Right renal pelvis (tissue), 4 donors: ENCODE measurements at places on chromosomes 3 and 15. TPM values are rescaled to one million over a fixed set of nuclear protein-coding genes. Genes with fewer than 3 reads are reported as not detected.

The PLD1 gene
- polyA plus RNA-seq, result 10.8 TPM

- DNase-seq, result no peak
Observed at GRCh38 chr15:74343797-74344127, 23.7 kb downstream of the CYP11A1 start.

The SI gene
- not detected for polyA plus RNA-seq

DNA sequence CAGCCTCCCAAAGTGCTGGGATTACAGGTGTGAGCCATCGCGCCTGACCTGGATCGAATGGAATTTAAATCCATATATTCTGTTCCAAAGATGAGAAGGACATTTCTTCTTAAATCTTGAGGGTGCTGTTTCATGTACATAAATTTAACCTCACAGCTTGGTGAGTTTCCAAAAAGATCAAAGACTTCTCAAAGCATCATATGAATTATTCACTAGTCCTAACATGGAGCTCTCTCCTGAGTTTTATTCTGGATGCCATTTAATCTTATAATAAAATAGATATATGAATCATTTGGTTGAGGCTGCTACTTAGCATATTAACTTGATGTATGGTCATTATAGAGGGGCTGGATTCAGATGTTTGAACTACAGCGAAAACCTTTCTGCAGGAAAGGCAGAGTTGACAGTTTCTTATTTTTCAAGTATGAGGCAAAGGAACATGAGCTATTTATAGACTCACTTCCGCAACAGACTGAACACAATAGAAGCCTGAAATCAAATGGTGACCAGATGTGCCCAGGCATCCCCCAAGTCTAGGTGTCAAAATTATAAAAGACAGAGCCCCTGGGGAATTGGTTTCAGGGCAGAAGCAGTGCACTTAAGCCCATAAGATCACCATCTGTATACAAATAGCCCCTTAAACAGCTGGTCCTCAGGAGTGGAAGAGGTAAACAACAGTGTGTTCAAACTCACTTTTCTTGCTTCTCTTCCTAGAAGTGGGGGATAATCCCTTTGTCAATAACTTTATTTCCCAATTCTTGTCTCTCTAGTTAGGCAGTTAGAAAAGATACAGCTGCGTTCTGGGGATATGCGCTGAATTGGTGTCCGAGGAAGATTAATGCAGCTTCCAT, 29.7 kb downstream of the STARD9 start:
- no peak for DNase-seq

GRCh38 chr15:43702701-43703424, 9.2 kb downstream of the CKMT1A start:
- DNase-seq, result no peak

DNA sequence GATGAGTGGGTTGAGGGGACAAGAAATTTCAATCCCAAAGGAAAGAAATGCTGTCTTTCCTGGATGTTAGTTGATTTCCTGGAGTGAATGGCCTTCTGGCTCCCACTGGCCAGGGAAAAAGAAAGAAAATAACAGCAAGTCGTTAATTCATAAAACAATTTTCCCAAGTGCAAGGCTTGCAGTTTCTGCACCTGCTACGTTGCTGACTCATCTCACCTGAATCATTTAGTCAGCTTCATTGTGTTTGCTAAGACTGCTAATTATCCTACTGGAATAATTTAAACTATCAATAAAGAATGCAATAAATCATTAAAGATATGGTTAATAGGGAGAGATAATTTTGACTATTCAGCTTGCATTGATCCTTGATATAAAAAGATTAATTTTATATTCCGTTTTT, 387.6 kb downstream of the ROBO2 start:
- no peak for DNase-seq
